ENCODE measurements at places on chromosomes 13 and 19.

GRCh38 chr19:8513036-8513686 is 806 bp downstream of the ZNF414 start:
- no peak for DNase-seq

- DNase-seq = no peak
Observed at GRCh38 chr19:30084390-30084819, 142.4 kb downstream of the URI1 start.

- no peak for DNase-seq
Observed at GRCh38 chr13:45870232-45870631, 18.7 kb upstream of the SIAH3 start.

DNA sequence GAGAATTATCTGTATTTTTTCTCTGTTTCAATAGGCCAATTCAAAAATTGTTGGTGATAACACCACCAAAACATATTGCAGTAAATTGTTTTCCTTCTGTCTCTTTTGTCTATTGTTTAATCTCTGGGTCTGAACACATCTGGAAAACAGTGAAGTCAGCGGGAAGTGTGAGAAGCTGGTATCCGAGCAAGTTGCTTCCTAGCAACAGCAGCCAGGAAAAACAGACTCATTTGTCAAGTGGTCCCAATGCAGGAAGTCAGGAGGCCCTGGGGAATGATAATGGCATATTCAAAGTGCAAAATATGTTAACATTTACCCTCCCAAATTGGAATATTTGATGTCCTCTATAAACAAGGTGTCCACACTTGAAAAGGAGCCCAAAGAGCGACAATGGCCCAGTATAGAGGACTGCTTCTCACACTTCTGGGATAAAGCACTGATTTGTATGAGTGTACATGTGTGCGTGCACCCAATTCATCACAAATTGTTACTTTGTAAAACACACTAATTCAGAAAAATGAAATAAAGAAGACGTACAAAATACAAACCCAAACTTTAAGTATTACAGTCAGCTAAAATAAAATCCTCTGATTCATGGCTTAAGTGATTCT is 515.0 kb downstream of the TBC1D4 start:
- DNase-seq = no peak

- no peak for DNase-seq
Observed at GRCh38 chr19:47155148-47155547, 24.5 kb downstream of the SAE1 start.

- no peak for DNase-seq
Observed at GRCh38 chr19:517721-518597, 10.7 kb downstream of the TPGS1 start.

DNA sequence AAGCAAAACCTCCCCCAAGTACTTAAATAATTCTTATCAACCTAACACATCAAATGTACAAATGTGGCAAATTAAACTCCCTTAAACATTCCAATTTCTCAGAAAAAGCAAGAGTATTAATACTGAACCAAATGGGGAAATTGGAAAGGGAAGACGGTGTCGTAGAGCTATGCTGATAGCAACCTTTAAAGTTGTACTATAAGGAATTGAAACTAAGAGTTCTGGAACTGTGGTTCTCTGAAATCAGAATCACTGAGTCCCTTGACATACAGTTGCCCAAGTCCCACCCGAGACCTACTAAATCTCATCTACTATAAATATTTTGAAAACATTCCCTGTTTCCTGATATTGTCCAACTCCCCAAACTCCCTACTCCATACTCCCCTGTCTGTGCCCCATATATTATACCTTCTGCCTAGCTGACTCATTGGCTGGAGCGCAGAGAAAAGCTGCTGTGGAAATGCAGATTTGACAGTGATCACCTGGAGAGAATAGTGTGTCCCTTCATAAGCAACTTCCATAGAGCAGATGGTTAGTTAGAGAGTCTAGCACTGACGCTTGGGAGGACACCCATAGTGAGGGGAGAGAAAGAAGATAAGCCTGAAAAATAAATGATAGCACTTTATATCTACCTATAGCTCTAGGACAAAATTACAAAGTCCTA is 51.4 kb upstream of the ITM2B start:
- no peak for DNase-seq

DNA sequence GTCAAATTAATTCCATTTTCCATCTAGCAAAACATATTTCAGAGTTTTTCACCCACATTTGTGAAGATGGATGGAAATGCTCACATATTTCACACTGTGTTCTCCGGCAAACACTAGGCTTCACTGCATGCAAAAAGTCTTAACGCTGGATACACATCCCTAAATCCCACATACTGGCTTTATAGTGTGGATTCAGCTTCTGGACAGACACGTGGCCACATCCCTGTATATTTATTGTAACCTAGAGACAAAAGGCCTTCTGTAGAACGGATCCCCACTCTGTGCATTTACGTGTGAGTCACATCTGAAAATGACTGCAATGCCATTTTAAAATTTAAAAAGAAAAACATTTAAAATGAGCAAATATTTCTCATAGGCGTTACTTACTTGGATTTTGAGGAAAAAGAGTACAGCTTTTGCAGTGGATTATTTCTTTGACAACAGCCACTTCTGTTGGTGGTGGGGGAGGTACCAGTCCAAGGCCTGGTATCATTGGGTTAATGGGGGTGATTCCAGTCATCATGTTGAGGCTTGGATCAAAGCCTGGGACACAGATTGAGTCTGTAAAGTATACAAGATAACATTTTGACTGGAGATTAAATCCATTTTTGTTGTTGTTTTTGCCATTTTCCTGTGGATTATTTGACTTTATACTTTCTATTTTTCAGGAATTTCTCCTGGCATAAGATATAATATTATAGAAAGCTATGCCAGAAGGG is 337.7 kb downstream of the DNAJC15 start:
- no peak for DNase-seq

GRCh38 chr19:29683009-29683408 is 17.7 kb downstream of the PLEKHF1 start:
- DNase-seq = no peak

DNA sequence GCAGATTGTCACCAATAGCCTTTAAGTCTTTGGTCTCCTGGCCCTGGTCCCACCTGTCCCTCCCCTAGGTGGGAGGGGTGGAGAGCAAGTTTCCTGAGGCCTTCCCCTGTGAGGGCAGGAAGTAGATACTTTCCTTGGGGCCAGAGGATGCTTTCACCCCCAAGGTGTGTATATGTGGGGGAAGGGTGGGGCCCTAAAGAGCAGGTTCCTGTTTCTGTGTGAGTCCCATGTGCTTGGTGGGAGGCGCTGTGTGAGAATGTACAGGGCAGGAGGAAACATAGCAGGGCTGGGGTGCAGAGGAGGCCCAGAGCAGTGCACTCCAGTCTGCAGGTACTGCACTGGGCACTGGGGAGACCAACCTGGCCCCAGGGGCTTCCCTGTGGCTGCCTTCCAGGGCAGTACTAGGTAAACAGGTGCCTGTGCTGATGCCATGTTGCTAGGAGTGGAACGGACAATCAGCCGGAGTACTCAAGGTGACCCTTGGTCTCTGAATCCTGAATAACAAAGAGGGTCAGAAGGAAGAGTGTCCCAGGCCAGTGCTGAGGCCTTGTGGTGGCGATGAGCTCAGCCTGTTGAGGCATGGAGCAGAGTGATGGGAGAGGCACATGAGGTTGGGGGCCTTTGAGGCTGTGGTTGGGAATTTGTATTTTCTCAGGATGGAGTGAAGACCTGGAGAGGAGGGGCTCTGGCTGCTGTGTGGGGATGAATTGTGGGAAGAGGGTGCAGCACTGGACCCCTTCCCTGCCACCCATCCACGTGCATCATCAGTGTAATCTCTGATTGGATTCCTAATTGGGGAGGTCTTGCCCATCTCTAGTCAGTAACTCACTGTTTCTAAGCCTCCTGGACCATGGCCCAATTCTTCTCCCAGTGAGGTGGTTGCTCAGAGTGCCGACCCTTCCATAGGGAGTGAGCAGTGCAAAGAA is 5.1 kb downstream of the EGLN2 start:
- no peak for DNase-seq

DNA sequence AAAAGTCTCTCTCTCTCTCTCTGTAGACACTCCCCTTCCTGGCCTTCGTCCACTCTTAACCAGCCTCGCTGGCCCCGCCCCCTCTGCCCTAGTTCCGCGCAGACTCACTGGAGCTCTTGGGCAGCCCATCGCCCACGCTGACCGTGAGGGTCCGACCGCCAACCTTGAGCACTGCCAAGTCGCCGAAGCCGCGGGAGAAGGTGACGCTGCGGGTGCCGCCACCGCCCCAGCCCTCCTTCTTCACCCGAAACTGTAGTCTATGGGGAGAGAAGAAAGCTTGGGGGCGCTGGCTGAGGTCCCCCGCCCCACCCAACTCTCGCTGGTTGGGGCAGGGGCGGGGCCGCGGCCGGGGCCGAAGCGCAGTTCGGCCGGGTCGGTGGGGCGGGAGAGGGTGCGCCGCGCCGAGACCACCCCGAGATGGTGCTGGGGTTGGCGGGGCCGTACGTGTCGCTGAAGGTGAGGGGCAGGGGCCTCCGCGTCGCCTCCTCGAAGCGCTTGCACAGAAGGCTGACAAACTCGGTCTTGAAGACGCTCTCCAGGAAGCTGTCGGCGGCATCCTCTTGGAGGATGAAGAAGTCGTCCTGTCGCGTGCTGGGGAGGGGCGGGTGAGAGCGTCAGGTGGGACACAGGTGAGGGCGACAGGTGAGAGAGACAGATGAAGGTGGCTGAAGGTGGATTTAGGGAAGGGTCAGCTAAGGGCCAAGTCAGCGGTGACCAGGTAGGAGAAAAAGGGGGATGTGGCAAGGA is 12.6 kb upstream of the ZNF414 start:
- no peak for DNase-seq

DNA sequence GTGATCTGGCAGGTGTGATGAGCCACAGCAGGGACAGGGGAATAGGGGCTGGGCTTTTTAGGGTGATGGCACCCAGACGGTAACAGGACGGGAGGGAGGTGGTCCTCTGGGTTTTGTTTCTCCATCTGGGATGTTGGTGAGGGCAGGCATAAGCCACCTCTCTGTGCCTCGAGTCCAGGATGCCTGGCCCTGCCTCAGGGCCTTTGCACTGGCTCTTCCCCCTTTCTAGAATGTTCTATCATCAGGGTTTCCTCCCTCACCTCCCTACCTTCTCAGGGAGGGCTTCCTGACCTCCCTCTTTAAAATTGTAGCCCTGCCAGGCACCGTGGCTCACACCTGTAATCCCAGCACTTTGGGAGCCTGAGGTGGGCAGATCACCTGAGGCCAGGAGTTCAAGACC is 6.6 kb downstream of the CERS4 start:
- DNase-seq = no peak

DNA sequence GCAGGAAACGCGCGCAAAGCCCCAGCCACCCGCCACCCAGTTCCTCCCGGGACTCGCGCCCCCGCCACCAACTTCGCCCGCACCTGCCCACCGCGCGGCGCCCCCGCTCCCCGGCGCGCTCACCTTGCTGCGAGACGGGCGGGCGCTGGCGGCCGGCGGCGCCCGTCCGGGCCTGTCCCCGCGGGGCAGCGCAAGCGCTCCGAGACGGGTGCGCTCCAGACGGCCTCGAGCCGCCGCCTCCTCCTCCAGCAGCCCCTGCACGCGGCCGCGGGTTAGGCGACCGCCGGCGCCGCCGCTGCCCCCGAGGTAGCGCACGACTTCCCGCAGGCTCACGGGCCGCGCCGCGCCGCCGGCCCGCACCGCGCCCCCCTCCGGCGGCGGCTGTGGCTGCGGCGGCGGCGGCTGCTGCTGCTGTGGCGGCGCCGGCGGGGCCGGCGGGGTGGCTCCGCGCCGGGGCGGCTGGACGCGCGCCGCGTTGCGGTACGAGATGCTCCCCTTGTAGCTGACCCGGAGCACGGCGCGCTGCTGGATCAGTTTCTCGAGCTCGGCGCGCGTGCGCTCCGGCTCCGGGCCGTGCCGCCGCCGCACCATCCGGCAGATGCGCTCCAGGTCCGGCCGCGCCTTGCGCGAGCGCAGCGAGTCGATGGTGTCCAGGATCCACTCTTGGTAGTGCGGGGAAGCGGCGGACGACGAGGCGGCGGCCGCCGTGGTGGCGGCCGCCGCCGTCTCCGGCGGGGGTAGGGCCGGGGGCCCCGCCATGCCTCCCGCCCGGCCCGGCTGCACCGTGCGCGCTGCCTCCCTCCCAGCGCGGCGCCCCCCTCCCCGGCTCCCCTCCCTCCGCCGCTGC is 666 bp downstream of the SAMD1 start:
- DNase-seq = peak; percentile 45

DNA sequence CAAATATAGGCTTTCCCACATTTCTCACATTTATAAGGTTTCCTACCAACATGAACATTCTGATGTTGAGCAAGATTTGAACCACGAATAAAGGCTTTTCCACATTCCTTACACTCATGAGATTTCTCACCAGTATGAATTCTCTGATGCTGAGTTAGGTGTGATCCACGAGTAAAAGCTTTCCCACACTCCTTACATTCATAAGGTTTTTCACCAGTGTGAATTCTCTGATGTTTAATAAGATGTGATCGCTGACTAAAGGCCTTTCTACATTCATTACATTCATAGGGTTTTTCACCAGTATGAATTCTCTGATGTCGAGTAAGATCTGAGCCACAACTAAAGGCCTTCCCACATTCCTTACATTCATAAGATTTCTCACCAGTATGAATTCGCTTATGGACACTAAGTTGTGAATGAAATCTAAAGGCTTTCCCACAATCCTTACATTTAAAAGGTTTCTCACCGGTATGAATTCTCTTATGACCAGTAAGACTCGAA is 19.0 kb downstream of the ZNF790 start:
- peak; percentile 11 for DNase-seq

DNA sequence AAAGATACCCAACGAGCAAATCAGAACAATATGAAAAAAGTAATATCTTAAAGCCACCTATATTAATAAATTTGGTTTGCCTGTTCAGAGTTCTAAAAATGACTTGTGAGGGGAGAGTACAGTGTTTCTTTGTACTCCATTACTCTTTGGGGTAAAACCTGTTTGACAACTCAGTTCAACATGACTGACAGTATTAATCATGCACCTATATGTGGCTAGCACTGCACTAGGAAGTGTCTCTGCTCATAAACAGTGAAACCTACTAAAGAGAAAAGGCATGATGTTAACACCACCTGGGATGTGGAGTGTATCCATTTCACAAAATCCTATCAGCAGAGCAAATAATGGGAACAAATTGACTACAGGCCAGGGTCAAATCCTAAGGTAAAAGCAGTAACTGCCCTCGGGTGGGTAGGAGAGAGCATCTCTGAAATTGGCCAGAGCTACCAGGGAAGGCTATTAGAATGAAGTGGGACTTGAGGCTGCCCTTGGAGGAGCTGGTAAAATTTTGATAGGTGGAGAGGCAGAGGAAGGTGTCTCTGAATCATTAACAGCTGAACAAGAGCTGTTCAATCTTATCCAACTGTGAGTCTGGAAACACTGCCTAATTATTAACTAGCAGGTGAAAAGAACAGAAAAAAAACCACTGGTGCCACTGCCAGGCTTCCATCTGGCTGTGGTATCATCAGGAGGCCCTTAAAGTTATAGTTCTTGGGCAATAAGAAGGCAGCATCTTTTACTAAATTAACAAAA is 365.1 kb downstream of the DNAJC15 start:
- DNase-seq = peak; percentile 65

- DNase-seq = no peak
Observed at GRCh38 chr19:17243211-17243829, 2.4 kb downstream of the NR2F6 start.

GRCh38 chr13:20608438-20609020 is 41.6 kb downstream of the IFT88 start:
- no peak for DNase-seq

All from foreskin keratinocyte (primary cell).